ENCODE measurements at places on chromosomes 3 and 15. TPM values are rescaled to one million over a fixed set of nuclear protein-coding genes. Genes with fewer than 3 reads are reported as not detected.

- ATAC-seq, result no peak
These were observed 175.9 kb downstream of the RPLP1 start for GRCh38 chr15:69628256-69629093.

GRCh38 chr3:139433089-139433488, 43.2 kb downstream of the RBP2 start:
- ATAC-seq, result no peak

GRCh38 chr3:156602424-156602823, 47.5 kb upstream of the SSR3 start:
- ATAC-seq, result peak; percentile 84

- ATAC-seq, result no peak
These were observed 22.4 kb upstream of the CILP start for GRCh38 chr15:65233696-65234095.

DNA sequence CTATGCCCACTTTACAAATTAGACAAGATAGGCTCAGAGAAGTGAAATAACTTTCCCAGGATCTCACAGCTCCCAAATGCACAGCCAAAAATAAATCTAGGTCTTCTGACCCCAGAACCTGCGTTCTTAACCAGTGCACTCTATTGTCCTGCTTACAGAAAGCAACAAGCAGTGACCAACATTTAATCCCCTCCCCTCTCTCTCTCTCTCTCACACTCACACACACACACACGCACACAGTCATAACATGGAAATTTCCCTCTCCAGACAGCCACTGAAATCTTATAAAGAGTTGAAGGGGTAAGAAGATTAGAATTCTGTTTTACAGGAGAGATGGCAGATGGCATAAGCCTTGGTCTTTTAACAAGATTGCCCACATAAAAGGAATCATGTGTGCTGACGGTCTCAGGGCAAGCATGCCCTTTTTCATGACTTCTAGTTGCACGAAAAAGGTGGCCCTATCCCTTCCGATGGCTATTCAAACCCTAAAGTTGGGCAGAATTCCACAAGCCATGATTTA, 29.4 kb downstream of the EOGT start:
- no peak for ATAC-seq

DNA sequence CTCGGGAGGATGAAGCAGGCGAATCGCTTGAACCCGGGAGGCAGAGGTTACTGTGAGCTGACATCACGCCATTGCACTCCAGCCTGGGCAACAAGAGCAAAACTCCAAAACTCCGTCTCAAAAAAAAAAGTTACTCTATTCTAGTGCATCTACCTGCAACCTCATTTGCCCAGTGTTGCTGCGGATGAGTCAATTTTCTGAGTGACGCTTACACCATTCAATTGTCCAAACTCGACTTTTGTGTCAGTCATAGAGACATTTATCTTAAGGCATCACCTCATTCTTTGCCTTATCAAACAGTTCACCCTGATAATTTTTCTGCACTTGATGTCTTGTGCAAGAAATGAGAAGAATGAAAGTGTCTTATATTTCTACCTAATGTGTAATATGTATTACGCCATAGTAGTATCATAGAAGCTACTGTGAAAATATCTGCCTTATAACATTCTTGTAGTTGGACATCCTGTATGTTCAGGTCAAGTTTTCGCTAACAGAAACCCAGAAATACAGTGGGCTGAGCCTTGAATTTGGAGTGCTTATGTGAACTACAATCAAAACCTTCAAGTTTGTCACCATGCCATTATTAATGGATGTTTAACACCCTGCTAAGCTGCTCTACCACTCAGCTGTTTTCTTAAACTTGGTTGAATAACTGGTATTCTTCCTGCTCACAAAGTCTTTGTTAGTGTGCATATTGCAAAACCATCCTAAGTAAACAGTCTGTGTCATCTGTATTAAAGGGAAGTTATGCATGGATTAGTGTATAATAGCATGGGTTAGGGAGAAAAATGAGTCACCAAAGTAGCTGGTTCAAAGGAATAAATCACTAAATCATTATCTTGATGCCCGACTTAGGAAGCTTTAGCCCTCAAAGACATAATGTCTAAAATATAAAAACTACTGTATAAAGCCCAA, 531.0 kb upstream of the NR2F2 start:
- no peak for ATAC-seq

DNA sequence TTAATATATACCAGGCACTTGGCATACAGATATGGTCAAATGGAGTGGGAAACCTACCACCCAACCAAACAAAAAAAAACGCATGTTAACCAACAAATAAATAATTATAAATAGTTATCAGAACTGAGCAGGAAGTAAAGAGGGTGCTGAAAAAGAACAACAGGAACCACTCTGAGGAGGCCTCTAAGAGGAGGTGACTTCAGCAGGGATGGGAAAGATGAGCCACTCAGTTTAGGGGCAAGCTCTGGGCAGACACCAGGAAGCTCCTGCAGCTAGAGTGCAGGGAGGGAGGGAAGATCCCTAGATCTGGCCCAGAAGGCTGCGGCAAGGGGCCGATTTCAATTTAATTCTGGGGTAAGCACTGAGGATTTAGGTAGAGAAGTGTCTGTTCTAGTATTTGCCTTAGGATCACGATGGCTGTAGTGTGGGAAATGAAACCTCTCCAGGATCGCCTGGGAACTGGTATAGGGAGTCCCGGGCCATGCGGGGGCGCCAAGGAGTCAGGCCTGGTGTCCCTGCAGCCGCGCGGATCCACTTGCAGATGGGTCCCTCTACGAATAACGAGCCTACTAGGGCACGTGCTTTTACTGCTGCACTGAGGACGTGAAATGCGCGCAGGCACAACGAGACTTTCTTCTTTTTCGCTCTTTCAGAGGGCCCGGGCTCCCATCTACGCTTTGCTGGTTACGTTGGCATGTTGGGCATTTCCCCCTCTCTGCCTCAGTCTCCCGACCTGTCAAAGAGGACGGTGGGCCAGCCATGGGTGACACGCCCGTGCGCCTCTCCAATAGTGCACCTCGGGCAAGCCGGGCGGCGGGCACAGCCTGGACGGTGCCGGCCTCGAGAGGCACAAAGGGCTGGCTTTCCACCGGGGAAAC, 1.5 kb upstream of the LIMD1 start:
- peak; percentile 46 for ATAC-seq

GRCh38 chr15:57308170-57308545, 68.1 kb upstream of the CGNL1 start:
- ATAC-seq, result no peak

Gene SLC24A5
- total RNA-seq, result not detected

Gene IL17RB
- 1.8 TPM for total RNA-seq

Gene SOX14
- total RNA-seq, result not detected

Gene FOXB1
- 1.1 TPM for total RNA-seq
